GM04503 (cell line): ENCODE measurements at places on chromosomes 16 and 17.

DNA sequence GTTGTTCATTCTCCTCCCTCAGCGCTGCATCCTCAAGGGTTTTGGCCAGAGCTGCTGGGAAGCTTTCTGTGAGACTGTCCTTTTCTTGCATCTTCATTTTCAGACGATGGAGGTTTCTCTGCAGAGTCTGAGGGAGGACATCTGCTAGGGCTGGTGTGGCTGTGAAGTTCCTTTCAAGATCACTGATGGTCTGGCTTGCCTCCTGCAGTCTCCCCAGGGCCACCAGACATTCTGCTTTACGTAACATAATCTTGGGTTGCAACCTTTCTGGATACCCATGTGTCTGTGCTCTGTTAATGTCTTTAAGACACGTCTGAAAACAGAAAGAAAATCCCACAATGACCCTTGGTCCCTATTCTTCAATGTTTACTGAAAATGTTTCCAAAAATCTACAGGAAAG, 29.0 kb downstream of the SMYD4 start:
- no peak for DNase-seq

DNA sequence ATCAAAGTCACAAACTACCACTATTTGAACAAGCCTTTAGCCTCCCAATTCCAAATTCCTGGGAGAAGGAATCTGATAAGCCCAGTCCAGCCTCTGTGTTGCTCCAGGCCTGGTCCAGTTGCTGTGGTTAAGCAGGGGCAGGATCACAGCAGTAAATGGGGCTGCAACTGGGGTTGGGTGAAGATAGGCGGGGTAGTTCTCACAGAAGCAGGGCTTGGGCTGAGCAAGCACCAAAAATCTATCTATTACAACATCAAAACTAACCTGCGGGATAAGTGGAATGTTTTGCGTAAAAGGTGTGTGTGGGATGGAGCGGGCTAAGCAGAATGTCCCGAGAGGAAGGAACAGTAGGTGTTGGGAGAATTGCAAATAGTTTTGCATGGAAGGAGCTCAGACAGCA, 23.0 kb upstream of the RNF135 start:
- DNase-seq = no peak

GRCh38 chr16:13134836-13135235, 233.4 kb downstream of the SHISA9 start:
- DNase-seq = no peak

- DNase-seq = no peak
Observed at GRCh38 chr17:19249681-19250080, 12.5 kb downstream of the EPN2 start.

DNA sequence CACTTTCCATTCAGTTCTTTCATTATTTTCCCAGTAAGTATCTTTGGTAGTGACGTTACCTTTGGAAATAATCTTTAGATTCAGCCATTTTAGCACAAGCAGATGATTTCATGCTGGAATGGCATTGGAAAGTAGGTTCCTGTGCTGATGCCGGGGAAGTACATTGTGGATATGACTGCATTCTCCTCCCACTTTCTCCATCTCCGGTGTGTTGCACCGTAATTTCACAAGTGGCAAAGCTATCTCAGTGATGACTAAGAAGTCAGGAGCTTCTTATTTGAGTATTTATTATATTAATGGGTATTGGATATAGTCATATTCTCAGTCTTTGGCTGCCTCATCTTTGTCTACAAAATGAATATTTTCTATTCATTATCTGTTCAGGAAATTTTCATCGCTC, 69.8 kb downstream of the MRTFB start:
- DNase-seq = no peak

DNA sequence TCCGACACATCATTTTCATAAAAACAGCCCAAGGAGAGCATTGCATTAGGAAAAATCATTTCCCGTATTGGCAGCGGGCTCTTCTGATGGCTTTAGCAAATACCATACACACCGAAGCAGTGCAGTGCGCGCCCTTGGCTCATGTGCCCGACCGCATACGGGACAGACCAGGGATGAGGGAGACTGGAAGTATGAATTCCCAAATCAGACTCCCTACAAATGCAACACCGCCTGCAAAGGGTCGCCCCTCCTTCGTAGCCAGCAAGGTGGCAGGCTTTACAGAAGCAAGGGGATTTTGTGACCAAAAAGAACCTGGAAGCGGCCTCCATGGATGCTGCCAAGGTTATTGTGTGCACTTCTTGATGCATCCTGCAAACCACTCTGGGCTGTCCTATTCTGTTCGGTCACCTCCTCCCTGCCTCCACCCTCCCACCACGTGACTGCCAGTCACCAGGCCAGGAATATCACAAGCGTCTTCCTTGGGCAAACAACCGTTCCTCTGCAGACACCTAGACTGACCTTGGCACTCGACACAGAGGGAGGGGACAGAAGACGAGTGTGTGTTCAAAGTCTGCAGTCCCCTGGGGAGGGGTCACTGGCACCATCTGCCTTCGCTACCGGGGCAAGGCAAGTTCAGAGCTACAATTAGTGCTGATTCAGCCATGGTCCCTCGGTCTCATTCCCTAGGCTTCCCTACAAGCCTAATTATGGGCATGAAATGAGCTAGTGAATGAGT, 460.4 kb downstream of the SLC39A11 start:
- no peak for DNase-seq

GRCh38 chr16:74070237-74070636, 226.4 kb upstream of the PSMD7 start:
- DNase-seq = no peak
